ENCODE measurements at places on chromosomes 6 and 20.

- DNase-seq = no peak
Measured at GRCh38 chr6:5531853-5532375, 270.6 kb downstream of the FARS2 start.

- DNase-seq = no peak
Measured at GRCh38 chr20:49286689-49287551, 9.1 kb upstream of the ZNFX1 start.

GRCh38 chr20:5504061-5504739, 187.4 kb upstream of the PROKR2 start:
- no peak for DNase-seq

DNA sequence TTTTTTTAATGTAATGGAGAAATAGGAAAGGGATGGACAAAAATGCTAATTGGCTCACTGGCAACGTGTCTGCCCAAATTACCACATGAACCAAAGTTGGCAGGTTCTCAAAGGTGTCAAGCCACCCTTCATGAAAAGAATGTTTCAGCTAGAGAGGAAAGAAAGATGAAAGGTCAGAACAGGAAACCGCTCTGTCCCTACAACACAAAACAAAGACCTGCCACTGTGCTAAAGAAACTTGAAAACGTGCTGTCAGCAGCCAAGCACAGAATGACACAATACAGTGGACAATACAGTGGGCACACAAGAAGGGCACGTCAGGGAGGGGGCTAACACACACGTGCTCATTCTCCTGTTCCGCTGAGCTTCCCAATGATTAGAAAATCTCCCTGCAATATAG, 4.9 kb downstream of the PREP start:
- no peak for DNase-seq

DNA sequence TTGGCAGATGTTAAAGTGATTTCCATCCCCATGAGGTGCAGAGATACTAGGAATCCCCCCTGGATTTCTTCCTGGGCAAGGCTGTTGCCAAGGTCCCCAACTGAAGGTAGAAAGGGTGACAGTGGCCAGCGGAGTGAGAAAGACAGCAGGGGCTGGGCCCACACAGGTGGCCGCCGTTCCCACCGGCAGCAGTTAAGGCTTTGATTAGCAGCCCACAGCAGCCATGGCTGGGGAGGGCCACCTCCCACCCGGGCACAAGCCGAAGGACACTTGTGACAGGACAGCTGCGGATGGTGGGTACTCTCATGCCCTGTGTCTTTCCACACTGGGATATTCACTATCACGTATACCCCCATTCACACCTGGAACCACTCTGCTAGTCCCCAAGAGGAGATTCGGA, 63.9 kb upstream of the CDYL start:
- DNase-seq = no peak

DNA sequence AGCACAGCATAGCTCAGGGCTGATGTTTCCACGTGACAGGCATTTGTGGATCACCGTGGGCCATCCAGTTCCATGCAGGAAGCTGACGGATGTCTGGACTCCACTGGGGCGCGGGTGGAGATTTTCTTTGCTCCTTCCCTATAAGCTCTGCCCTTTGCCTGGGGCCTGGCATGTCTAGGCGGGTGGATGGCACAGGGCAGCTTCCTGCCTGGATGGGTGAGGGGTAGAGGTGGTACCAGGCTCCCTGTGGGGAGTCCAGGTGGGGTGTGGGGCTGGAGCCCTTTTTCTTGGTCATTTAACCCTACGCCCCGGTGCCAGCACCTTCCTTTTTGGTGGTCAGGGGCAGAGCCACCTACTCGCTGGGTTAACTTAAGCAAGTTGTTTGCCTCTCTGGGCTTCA, 10.4 kb downstream of the FAM110A start:
- no peak for DNase-seq

DNA sequence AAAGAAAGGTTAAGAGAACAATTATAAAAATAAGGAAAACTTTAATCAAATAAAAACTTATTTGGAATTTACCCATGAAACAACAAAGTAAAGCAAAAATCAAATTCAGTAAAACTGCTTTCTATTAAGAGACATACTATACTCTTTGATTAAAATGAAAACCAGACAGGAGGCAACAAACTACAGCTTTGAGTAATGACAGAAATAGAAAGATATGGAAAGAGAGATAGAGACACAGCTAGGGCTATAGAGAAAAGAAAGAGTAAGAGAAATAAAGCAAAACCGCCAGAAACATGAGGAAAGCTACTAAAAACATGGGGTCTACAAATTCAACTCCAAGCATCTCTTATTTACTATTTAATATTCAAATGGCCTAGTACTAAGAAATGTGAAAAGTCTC, 67.6 kb downstream of the PHIP start:
- DNase-seq = no peak

DNA sequence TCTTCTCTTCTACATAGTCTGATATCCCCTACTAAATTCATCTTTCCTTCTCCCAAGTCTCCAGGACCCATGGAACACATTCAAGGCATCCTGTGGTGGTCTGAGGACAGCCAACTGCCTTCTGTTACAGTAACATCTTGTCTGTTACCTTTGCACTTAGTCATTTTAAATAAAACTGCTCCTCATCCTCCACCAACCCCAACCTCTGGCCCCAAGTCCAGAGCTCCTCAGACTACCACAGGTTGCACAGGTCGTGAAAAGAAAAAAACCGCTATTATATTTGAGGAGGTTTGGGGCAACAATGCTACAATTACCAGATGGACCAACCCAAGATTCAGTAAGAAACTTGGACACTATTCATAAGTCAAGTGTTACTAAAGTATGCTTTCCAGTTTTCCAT, 49.9 kb downstream of the MAN1A1 start:
- no peak for DNase-seq

DNA sequence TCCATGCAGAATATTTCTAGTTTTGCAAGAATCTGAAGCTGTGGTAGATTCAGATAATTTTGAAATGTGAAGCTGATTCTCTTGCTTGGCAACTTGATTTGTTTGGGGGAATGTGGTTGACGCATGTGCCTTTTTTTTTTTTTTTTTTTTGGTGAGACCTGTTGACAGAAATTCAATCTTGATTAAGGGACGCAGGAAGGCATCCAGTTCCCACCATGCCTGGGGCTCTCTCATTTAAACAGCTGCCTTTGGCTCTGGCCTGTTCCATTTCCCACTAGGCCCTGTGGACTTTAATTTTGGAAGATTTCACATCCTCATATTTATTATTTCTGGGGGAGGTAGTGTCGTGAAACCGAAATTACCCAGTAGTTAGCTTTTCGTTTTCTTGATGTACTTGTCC, 8.6 kb downstream of the TPX2 start:
- DNase-seq = no peak

DNA sequence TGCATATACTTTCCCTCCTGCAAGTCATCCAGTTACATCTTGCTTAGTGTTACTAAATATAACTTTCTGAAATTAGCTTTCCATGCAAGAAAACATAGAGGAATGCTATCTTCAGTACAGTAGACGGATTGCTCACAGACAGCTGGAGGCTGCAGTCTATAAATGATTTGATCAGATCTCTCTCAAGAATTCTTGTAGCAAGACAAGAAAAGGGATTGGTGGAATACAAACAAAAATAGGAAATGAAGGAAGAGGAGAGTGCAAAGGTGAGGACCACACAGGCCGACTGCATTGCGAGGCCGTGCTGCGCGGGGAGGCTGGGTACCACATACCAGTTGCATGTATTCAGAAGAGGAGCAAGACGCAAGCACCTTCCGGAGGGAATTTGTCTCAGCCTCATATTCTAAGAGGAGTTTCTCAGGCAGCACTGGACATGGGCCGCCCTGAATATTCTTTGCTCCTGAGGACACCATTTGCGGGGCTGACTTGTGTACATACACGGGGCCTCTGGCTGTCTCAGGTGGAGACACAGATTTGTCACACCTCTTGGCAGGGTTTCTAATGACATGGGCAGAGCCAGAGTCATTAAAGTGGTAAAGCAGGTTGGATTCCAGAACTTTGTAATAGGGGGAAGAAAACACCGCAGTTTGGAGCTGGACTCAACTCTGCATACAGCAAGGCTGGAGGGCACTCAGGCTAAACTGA, 22.7 kb upstream of the KIF25 start:
- no peak for DNase-seq

DNA sequence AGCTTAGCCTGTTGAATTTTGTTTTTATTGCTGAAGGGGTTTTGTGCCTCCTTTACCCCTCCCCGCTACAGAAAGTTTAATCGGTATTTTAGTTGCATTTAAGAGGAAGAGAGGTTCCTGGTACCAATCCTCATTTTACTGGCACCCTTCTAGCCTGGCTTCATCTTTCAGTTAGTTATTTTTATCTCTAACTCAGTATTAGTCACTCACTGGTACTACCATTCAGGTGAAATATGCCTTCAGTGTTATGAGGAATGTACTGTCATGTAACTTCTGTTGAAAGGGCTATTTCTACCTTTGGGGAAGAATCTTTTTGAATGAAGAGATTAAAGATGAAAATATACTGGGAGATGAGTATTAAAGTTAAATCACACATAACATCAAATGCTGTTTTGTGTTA, 211.8 kb downstream of the CDKAL1 start:
- no peak for DNase-seq

- DNase-seq = no peak
Measured at GRCh38 chr6:53544217-53544469, 758 bp downstream of the GCLC start.

- DNase-seq = no peak
Measured at GRCh38 chr6:36615018-36615761, 21.0 kb downstream of the SRSF3 start.

DNA sequence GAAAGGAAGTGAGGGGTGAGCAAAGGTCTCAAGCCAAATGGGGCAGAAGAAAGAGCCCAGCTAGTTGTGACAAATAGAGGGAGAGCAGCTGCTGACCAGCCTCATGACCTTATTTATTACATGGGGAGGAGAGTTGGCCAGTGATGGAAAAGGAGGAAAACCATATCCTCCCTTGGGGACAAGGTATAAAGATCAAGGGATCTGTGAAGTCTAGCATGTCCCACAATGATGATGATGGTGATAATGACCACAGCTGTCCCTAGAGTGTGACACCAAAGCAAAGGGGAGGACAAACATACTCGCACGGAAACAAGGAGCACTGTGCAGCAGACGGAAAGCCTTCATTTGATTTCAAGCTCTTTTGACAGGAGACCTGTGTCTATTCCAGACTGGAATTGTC, 190.4 kb upstream of the MCHR2 start:
- no peak for DNase-seq

- DNase-seq = no peak
Measured at GRCh38 chr20:43459022-43459942, 1.6 kb downstream of the SRSF6 start.

- no peak for DNase-seq
Measured at GRCh38 chr6:16547587-16547986, 213.7 kb downstream of the ATXN1 start.

- no peak for DNase-seq
Measured at GRCh38 chr20:21804802-21805201, 99.3 kb downstream of the PAX1 start.

DNA sequence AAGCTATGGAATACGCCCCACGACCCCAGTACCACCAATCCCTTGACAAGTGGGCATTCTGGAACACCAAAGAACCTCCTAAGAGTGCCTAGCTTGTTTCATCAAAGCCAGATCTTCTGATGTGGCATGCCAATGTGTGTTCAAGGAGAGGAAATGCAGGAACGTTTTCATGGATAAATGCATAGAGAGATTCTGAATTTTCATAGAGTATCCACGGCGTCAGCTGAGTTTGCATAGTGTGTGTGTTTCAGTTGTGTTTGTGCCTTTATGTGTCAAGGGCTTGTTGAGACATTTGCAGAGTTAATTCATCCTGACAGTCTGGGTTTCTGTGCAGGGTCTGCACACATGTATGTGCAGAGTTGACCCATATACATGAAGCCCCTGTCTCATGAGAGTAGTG, 172.7 kb upstream of the LRFN2 start:
- DNase-seq = no peak

DNA sequence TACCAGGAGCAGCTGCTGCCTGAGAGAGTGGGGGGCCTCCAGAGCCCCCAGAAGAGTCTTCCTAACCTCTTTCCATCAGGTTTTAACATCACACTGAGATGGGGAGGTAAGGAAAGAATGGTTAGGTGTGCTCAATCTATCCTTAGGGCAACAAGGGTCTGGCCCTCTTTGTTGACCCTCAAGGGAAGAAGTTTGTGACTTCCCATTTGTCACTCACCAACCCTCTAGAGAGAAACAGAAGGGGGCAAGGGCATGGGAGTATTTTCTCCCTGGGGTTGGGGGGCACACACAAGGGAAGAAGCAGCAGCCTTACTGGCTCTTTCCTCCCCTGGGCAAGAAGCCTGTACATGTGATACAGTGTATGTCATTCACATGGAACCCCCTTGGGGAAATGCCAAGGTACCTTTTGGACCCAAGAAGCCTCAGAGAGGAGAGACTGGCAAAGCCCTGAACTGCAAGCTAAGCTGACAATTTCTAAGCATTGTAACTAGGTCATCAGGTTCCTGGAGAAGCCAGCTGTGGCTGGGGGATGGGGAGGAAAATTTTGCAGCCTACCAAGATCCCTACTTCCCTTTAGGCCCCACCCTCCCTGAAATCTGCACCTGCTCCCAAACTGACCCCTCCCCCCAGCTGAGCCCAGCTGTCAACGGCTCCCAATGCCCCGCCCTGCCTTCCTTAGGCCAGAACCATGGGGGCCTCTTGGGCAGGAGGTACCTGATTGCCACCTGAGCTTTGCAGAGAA, 14.5 kb downstream of the BCL2L1 start:
- DNase-seq = no peak

- no peak for DNase-seq
Measured at GRCh38 chr6:157096522-157096921, 226.8 kb downstream of the TMEM242 start.

DNA sequence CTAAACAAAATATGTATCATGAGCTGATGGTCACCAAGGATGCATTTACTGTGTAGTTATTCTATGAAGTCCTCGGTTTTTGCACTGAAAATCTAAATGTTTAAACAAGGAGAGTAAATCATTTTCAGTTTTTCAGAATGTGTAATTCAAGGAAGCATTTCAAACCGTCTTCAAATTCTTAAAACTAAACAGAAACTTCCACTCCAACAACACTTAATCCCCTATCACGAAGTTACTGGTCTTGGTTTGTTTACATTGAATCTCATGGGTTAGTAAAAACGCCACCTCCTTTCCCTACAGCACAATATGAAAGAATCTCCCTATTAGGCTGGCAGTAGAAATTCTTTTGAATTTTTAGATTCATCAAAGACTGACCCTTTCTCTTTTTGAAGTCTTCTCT, 192.9 kb downstream of the AIG1 start:
- DNase-seq = no peak

- no peak for DNase-seq
Measured at GRCh38 chr6:2947445-2947844, 23.9 kb downstream of the SERPINB6 start.
